Brain (organoid and tissue), 16 donors: ENCODE measurements at places on chromosomes 12 and 14. TPM values are rescaled to one million over a fixed set of nuclear protein-coding genes. Genes with fewer than 3 reads are reported as not detected.

LRRC10 gene
- polyA plus RNA-seq = not detected

TTC9 gene
- polyA plus RNA-seq = 4.9 TPM

FOXJ2 gene
- 23.0 TPM for polyA plus RNA-seq

SPATA7 gene
- 11.0 TPM for polyA plus RNA-seq

LMNTD1 gene
- polyA plus RNA-seq = not detected

DGLUCY gene
- polyA plus RNA-seq = 49.6 TPM

TAS2R43 gene
- polyA plus RNA-seq = not detected

SSPN gene
- polyA plus RNA-seq = 2.2 TPM

MGAT4C gene
- 0.83 TPM for polyA plus RNA-seq

CPSF2 gene
- 23.9 TPM for polyA plus RNA-seq

VASH1 gene
- polyA plus RNA-seq = 42.7 TPM

RFX4 gene
- polyA plus RNA-seq = 5.5 TPM

HCAR3 gene
- polyA plus RNA-seq = 0.29 TPM

DDX55 gene
- 6.9 TPM for polyA plus RNA-seq

AGAP2 gene
- polyA plus RNA-seq = 37.8 TPM

DPF3 gene
- 2.3 TPM for polyA plus RNA-seq

CD27 gene
- polyA plus RNA-seq = 0.34 TPM

RGS6 gene
- 1.9 TPM for polyA plus RNA-seq

CFL2 gene
- 79.6 TPM for polyA plus RNA-seq

DPPA3 gene
- not detected for polyA plus RNA-seq

GUCY2C gene
- not detected for polyA plus RNA-seq

SCN8A gene
- 3.6 TPM for polyA plus RNA-seq

SRRM4 gene
- polyA plus RNA-seq = 10.0 TPM

REM2 gene
- 9.3 TPM for polyA plus RNA-seq

RBM19 gene
- 9.1 TPM for polyA plus RNA-seq

MIP gene
- not detected for polyA plus RNA-seq

VSX2 gene
- not detected for polyA plus RNA-seq

AHNAK2 gene
- polyA plus RNA-seq = 6.6 TPM

TAS2R9 gene
- not detected for polyA plus RNA-seq

LMO3 gene
- 34.7 TPM for polyA plus RNA-seq

CPM gene
- polyA plus RNA-seq = 8.4 TPM

NAV3 gene
- 1.7 TPM for polyA plus RNA-seq

INSM2 gene
- 0.48 TPM for polyA plus RNA-seq

GLT1D1 gene
- 6.6 TPM for polyA plus RNA-seq
